CD4-positive, alpha-beta T cell treated with Interleukin-4 for 1 hour (primary cell): ENCODE measurements at places on chromosomes 2 and 18.

GRCh38 chr2:112921982-112922381 lies 11.0 kb downstream of the IL37 start:
- DNase-seq = no peak

- no peak for DNase-seq
Observed at GRCh38 chr18:27595113-27595838, 410.2 kb upstream of the CHST9 start.

GRCh38 chr2:212173756-212174510 lies 364.7 kb downstream of the ERBB4 start:
- no peak for DNase-seq

DNA sequence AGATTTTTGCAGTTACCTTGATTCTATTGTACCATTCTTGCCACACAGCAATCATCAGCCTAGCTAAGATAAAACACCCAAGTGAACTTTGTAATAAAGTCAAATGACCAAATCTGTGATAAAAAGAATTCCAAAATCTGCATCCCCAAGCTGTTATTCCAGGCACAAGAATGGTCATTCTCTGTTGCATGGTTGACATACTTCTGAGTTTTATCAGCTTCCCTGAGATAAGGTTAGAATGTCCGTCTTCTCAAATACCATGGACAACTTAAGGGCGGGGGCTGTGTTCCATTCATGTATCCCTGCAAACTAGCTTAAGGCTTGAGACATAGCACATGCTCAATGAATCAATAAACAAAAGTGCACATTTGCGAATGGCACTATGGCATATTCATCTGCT lies 8.1 kb upstream of the BMP10 start:
- DNase-seq = no peak

GRCh38 chr2:167862782-167863181 lies 384.6 kb downstream of the STK39 start:
- DNase-seq = no peak

- DNase-seq = no peak
Observed at GRCh38 chr2:63218800-63219526, 168.3 kb downstream of the OTX1 start.

GRCh38 chr18:35682281-35682867 lies 100.8 kb downstream of the GALNT1 start:
- no peak for DNase-seq

DNA sequence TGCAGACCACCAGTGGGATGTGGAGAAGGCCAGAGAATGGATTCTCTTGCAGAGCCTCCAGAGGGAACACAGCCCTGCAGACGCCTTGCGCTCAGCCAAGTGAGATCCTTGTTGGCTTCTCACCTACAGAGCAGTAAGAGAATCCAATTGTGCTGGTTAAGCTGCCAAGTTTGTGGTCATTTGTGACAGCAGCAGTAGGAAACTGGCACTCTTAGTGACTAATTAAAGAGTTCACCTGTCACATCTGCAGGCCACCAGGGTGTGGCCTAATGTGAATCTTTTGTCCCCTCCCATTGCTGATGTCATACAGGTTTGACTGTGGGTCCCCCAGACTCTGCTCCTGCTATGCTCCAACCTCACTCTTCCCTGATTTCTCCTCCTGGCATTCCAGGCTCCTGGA lies 235.9 kb downstream of the TFCP2L1 start:
- DNase-seq = no peak

DNA sequence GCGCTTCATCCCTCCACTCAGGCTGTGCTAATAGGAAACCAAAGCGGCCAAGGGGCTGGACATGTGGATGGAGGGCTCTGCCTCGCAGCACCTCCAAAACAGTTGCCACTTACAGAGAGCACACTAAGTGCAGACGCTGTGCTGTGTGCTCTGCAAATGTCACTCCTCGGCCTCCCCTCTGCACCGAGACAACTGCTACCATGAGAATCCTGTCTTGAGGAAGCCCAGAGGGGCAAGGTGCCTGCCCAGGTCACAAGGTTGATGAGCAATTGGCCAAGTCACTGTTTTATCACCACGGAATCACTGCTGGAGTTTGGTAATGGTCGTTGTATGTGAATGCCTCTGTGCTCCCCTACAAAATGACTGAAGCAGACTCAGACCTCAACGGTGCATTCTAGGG lies 132.2 kb downstream of the SEPTIN10 start:
- DNase-seq = no peak

DNA sequence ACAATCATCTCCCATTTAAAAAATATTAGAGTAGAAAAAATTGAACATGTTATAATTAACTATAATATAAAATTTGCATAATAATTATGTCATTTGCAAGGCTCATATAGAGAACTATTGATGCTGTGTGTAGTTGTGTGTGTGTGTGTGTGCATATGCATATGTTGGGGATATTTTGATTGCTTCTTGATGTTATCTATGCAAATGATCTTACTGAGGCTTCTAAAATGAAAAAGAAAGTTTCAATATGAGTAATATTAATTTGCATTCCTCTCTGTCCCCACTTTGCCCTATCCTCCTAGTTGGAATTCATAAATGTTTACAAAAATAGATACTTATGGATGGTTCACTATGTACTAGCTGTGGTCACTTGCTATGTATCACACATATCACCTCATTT lies 523.3 kb downstream of the TRIB2 start:
- DNase-seq = no peak

DNA sequence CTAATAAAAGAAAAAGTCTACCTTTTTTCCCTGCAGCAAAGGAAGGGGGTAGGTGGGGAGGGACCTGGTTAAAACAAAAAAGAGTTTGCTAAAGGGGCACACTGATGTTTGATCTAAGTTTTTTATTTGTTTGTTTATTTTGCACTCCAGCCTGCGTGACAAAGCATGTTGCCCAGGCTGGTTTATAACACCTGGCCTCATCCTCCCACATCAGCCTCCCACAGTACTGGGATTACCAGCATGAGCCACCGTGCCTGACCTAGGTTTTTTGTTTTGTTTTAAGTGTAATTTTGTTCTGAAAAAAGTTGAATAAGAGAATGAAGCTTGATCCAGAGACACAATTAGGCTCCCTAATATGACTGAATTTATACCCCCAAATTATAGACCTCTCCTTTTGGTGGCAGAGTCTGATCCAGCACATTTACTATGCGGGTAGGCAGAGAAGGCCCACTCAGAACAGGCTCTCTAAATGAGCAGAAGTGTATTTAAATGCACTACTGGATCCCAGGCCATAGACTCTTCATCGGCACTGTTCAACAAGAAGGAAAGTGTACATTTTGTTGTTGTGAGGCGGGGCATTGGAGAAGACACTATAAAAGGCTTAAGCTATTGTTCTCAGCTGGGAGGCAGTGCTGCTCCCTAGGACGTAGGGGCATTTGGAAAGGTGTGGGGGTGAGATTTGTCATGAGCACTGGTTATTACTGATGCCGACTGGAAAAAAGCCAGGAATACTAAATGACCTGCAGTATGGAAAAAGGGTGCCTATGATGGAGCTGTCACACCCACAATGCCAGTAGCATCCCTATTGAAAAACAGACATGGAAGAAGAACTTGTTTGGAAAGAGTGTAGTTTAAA lies 32.4 kb downstream of the MRPS9 start:
- no peak for DNase-seq

GRCh38 chr2:215188078-215188477 lies 49.7 kb upstream of the ABCA12 start:
- no peak for DNase-seq

DNA sequence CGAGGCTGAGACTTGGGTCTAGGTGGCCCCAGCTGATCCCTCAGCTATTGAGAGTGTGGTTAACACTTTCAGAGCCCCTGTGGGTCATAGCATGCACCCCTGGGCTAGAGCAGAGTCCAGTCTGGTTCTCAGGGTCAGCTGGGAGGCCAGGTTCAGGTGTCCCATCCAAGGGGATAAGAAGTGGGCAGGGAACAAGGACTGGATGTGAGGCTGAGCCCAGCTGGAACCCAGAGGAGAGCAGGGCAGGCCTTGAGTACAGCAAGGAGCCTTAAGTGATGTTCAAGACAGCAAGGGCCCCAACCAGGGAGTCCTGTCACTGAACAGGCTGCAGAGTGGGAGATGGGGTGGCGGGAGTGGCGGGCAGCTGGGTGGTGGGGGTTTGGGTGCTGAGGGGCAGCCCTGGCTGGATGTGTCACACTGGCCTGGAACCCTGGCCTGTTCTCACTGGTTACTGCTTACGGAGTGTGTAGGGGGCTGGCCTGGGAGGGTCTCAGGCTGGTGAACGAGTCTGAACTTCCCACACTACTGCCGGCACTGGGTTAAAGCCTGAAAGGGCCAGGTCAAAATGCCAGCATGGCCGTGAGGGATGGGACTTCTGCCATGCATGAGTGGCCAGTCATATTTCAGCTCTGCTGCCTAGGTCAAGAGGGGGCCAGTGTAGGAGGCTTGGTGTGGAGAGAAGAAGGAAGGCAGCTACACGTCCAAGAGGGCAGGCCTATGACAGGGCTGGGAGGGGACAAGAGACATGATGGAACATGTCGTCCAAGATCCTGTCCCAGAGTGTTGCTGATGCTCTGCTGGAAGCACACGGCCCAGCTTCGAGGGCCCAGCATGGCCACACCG lies 13.6 kb downstream of the TMEM185B start:
- DNase-seq = no peak

GRCh38 chr2:164302786-164303185 lies 318.5 kb downstream of the GRB14 start:
- no peak for DNase-seq

- DNase-seq = no peak
Observed at GRCh38 chr2:26043862-26044696, 10.2 kb downstream of the RAB10 start.

- DNase-seq = no peak
Observed at GRCh38 chr2:177245010-177245422, 19.5 kb downstream of the NFE2L2 start.

DNA sequence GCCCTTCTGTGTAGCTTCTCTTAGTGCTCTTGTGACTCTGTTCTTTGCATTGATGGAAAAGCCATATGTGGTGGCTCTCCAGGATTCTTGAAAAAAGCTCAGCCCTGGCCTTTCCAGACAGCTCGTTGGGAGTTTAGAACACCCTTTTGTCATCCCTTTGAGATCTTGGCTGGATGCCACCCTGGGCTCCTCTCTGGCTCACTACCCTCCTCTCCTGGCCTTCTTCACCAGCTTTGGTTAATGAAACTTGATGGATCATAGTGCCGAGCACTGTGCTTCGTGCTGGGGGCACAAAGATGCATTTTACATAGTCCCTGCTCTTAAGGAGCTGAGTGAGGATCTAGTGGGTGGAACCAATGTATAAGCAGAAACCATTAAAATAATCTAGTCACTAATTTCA lies 15.6 kb upstream of the FHOD3 start:
- DNase-seq = no peak

DNA sequence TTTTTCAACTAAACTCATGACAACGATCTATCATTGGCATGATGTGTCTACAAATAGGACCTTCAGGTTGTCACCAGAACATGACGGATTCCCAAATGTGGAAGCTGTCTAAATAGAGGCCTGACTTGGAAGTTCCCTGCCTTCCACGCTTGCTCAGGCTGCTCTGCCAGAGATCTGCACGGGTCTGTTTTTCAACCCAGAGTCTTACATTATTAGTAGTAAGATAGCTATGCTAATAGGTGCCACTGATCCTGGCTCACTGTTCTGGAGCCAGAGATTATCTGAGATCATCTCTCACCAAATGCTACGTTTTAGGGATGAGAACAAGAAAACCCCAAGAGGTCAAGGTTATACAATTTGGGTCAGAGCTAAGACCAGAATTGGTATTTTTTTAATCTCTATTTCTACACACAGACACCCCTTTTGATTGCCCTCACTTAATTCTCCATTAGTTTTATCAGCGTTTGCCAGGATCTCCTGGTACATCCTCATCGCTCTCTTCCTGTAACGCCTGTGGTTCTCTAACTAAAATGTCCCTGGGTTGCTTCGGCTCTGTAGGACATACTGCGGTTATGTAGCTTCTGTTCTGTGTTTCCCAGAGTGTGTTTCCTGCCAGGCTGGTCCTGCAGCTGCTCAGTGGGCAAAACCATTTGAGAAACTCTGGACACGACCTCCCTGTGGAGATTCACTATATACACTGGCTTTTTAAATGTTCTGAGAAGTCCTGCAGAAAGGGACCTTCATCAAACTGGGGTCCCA lies 5.7 kb downstream of the CDC42EP3 start:
- no peak for DNase-seq

DNA sequence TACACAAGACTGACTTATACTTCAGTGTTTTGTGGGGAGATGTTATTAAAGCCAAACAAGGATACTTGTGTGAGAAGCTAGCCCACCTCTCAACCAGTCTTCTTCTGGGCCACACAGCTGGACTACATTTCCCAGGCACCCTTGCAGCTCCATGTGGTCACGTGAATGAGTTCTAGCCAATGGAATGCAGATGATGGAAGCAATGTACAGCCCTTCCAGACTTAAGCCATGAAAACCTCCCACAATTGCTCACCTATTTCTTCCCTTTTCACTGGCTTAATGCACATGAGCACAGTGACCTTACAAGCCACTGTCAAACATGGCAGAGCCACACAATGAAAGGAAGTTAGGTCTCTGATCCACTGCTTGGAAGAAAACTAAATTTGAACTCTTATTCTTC lies 20.4 kb upstream of the FEZ2 start:
- peak; percentile 33 for DNase-seq

DNA sequence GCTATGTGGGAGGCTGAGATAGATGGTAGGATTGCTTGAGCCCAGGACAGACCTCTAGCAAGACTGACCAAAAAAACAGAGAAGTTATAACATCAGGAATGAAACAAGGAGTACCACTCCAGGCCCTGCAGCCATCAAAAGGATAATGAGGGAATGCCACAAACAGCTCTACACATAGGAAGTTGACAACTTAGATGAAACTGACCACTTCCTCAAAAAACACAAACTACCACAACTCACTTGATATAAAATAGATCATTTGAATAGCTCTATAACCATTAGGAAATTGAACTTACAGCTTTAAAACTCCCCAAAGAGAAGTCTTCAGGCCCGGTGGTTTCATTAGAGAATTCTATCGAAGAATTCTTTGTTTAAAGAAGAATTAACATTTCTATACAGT lies 12.9 kb upstream of the ESPNL start:
- DNase-seq = no peak

- no peak for DNase-seq
Observed at GRCh38 chr2:39156846-39157245, 36.0 kb upstream of the SOS1 start.

- no peak for DNase-seq
Observed at GRCh38 chr2:202373490-202373889, 2.6 kb upstream of the BMPR2 start.

GRCh38 chr2:224751996-224752698 lies 36.0 kb upstream of the CCDC195 start:
- no peak for DNase-seq

- no peak for DNase-seq
Observed at GRCh38 chr18:62878305-62878704, 163.0 kb downstream of the PHLPP1 start.

GRCh38 chr2:111689174-111689573 lies 194.8 kb downstream of the ANAPC1 start:
- DNase-seq = no peak

DNA sequence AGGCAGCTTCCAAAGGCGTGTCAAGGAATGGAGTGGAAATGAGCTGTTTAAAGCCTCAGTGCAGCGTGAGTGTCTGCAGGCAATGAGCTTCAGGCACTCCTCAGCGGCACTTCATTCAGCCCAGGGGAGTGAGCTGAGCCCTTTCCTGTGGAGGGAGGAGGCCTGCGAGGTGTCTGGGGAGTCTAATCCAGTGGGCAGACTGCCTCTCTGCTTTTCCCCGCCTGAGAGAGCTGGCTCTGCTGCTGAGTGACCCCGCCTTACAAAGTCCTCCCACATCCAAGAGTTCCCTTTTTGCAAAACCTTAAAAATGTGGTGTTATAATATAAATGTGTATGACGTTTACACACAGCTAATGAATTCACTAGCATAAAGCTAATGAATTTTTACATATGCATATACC lies 7.0 kb upstream of the LDLRAD4 start:
- no peak for DNase-seq
